Stimulated activated CD8-positive, alpha-beta memory T cell treated with anti-CD3 and anti-CD28 coated beads, Interleukin-7, amount 100 ng/mL, for 1 hour (primary cell): ENCODE measurements at places on chromosomes 1 and 21.

- no peak for DNase-seq
Observed at GRCh38 chr21:34535886-34536285, 23.9 kb upstream of the KCNE1 start.

- no peak for DNase-seq
Observed at GRCh38 chr1:118947003-118947765, 41.0 kb downstream of the TBX15 start.

- DNase-seq = no peak
Observed at GRCh38 chr1:92992877-92993276, 31.6 kb upstream of the DIPK1A start.

GRCh38 chr1:48068206-48068605 is 71.0 kb upstream of the TRABD2B start:
- no peak for DNase-seq

- no peak for DNase-seq
Observed at GRCh38 chr1:183841950-183842794, 37.3 kb downstream of the RGL1 start.

GRCh38 chr1:53545663-53546408 is 86.6 kb downstream of the DMRTB1 start:
- no peak for DNase-seq

DNA sequence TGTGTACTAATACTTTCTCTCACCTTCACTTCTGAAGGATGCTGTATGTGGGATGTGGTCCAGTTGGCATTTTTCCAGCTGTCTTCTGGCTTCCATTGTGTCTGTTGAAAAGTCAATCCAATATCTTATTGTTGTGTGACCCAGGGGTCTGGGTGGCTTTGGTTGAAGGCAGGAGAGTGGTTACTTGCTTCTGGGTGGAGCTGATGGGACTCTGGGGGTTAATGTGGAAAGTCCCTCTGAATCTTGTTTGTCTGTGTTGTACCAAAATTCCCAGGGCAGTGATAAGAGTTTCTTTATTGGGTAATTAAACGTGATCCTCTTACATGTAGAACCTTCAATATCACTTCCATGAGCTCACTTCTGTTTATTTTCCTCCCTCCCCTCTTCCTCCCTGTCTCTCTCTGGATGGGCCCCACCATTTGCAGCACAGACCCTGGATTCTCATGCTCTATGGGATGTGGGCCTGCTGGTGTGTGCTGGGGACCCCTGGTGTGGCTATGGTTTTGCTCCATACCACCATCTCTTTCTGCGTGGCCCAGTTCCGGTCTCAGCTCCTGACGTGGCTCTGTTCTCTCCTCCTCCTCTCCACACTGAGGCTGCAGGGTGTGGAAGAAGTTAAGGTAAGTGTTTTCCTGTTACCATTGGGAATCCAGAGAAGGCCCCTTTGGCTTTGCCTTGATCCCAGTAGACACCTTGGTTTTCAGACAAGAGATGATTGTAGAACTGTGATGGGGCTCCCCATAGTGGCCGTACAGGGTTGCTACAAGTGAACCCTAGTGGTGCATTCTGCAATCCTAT is 71.5 kb downstream of the HHAT start:
- DNase-seq = no peak

DNA sequence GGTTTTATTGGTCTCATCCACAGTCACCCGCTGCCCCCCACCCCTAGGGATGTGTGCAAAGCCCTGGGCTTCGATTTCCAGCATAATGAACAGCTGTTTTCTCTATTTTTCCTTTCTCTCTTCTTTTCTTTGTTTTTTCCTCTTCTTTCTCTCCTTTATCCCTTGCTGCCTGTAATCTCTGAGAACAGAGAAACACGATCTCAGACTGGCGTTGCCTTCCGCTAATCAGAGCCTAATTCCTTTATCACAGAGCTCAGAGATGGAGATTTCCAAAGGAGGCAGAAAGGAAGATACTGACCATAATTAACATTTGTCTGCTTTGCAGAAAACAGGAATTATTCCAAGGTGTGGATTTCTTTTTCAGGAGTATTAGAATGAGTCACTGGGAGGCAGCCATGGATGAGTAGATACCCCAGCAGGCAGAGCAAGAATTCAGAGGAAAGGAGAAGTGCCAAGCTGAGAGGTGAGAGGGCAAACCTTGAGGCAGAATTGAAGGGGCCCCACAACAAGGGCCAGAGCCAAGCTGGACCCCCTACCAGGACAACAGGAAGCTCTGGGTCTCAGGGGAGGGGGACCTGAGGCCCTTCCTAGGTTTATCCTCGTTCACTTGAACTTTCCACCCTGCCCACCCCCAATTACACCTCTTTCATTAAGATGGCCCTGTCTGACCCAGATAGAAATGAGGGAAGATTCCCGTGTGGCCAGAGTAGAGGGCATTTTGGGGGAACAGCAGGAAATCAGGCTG is 33.3 kb downstream of the MATN1 start:
- no peak for DNase-seq

DNA sequence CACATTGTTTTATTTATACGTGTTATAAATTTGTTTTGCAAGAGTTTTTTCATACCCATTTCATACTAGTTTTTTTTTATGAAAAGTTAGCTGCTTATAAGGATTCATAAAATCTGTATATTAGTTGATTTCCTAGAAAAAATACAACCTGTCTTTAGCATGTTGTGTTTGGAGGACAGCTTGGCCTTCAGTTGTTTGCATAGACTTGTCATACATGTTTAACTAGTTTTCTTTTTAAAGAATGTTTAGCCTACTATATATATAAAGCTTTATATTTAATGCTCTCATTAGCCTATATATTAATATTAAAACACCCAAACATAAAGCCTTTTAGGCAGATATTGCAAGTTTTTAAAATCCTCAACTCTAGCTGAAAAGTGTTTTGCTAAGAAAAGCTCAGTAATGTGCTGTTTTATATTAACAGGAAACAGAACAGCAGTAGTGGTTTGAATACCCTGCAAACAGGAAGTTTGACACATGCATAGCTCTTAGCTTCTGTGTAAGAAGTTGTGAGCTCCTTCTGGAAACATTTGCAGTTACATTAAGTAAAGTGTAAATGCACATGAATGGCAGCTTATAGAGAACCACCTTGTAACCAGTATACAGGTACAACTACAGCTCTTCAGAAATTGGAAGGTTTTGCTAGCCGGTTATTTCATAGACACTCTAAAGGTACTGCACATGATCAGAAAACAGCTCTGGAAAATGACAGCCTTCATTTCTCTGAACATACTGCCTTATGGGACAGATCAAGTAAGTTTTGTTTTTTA is at the start of gene PRKACB:
TSS of gene PRKACB (plus strand) at position 476 of the 770 bp plus-strand sequence. CDS start at position 567, 91 bp downstream.
- no peak for DNase-seq

DNA sequence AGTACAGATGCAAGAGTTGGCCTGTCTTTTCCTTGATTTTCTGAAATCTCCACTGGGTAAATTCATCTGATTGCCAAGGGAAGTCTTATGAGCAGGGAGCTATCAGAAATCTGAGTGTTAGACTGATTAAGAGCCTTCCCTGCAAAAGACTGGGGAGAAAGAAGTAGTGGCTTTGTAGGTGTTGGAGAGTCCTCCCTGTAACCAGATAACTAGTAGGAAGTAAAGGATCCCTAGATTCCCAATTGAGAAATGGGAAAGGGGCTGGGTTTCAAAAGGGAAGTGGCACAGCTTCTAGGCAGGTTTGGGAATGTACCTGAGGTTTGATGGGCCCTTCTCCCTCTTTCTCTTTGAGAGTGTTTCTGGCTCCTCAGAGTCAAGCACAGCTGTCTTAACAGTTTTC is 2.1 kb downstream of the TLCD4 start:
- no peak for DNase-seq

DNA sequence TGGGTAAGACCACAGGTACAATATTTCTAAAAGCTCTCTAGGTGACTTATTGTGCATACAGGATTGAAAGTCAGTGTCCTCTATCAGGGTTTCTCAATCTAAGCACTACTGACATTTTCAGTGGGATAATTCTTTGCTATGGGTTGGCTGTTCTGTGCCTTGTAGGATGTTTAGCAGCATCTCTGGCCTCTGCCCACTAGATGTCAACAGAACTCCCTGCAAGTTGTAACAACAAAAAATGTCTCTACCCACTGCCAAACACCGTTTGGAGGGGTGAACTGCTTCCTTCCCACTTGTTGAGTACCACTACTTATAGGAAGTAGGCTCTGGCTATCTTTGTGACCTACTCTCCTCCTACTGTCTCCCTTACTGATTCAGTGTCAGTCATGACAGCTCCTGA is 90.1 kb upstream of the ZRANB2 start:
- no peak for DNase-seq

GRCh38 chr1:240466509-240466908 is 145.4 kb downstream of the GREM2 start:
- DNase-seq = no peak

DNA sequence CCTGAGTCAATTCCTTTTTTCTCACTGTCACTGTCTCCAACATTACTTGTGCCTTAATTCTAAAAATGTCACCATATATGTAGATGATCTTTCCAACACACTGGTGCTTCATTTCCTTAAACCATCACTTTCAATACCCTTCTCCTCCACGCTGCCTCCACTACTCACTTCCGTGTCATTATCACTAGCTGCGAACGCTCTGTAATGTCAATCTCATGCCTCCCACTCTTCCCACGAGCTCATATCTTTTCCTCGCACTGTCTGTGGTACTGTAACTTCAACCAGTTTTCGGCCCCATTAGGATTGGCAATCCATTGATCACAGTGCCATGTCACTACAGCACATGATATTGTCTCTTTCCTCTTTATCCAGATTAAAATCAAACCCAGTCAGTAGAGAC is 61.6 kb downstream of the PLD5 start:
- no peak for DNase-seq

DNA sequence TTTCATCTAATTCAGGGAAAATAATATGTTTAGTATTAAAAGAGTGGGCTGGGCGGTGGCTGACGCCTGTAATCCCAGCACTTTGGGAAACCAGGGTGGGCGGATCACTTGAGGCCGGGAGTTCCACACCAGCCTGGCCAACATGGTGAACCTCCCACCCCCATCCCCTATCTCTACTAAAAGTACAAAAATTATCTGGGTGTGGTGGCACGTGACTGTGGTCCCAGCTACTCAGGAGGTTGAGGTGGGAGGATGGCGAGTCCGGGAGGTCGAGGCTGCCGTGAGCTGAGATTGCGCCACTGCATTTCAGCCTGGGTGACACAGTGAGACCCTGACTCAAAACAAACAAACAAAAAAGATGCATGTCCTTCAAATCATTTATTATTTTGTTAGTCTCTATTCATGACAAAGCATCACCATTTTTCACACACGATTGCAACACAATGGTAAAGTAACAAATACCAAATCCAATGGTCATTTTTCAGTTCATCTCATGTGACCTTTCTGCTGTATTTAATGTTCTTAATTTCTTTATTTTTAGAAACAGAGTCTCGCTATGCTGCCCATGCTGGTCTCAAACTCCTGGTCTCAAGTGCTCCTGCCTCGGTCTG is 1.0 kb downstream of the MSH4 start:
- no peak for DNase-seq

- no peak for DNase-seq
Observed at GRCh38 chr1:7753641-7754040, 17.5 kb upstream of the VAMP3 start.

GRCh38 chr1:8152731-8153702 is 126.9 kb upstream of the ERRFI1 start:
- DNase-seq = peak; percentile 4

- no peak for DNase-seq
Observed at GRCh38 chr1:118984722-118985639, 3.2 kb downstream of the TBX15 start.

GRCh38 chr1:203199816-203200571 is 13.5 kb upstream of the CHI3L1 start:
- no peak for DNase-seq

- no peak for DNase-seq
Observed at GRCh38 chr1:34800214-34800613, 7.4 kb downstream of the GJA4 start.

DNA sequence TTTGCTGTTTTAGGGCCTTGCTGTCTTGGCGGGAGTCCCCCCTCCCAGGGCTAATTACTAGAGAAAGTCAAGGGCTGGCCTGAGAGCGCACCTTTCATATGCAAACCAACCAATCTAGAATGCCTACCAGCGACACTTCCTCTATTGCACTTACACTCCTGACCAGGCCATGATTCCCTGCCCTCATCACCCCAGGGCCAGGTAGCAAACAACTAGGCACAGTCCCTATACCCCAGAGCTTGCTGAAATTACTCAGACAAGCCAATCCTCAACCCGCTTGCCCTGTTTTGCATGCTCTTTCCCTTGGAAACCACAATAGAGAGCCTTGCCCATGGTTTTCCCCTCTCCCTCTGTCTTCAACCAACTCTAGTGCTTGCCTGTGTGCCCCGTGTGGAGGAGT is 70.3 kb downstream of the URB2 start:
- no peak for DNase-seq

DNA sequence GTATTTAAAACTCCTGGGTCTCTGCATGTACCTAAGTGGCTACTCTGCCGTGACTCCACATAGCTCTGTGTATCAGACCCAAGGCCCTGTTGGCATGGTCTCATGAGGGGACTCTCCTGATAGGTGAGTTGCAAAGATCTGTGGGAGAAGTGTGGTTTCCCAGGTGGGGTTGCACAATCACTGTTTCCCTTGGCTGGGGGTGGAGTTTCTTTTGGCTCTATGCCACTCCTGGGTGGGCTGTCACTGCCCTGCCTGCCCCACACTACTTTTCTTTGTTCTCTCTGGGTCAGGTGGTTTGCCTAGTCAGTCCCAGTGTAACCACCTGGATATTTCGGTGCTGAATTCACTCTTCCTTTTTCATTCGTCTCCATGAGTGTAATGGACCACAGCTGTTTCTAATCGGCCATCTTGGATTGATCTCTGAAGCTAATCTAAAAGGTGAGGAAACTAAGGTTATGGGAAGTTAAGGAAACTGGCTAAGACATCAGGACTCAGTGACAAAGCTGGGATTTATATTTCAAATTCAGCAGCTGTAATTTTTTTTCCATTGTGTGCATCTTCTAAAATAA is 97.1 kb upstream of the CACYBP start:
- DNase-seq = no peak

DNA sequence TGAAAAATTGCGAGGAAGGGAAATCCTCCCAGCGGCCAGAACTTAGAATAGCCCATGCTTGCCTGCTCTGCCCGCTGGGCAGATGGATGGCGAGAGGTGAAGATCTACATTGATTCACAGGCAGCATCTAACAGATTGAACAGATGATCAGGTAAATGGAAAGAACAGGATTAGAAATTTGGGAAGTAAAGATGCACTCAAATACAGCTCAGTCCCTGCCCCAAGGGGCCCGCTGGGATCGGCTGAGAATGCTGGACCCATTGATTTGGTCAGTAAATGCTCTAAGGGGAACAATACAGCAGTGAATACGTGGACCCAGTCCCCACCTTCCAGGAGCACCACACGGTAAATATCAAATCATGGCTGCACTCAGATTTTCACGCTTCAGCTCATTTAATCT is 248.2 kb downstream of the MATN1 start:
- no peak for DNase-seq

DNA sequence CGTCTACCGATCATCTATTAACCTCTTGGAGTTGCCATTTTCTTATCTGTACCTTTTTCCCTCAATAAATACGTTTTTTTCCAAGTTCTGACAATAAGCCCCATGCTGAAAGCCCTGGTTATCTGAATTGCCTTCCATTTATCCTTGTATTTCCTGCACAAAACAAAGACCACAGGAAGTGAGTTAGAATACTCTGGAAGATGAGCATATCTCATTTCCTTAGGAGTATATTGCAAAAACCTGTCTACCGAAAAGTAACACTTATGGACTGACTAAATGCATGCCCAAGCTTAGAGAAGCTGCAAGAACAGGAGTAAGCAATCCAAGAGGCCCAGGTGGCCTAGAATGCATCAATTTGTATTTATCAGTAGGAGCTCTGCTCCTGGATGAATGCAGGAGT is 39.9 kb downstream of the DIRAS3 start:
- no peak for DNase-seq
